ENCODE measurements at places on chromosomes 13 and 19. TPM values are rescaled to one million over a fixed set of nuclear protein-coding genes. Genes with fewer than 3 reads are reported as not detected.

Gene DACT3
- total RNA-seq: 216 TPM

Gene KLHL26
- 19.2 TPM for total RNA-seq

Gene GAPDHS
- not detected for total RNA-seq

Gene TMIGD2
- not detected for total RNA-seq

Gene KMT5C
- total RNA-seq: 12.8 TPM

- no peaks in the 10 kb centered on the region for H3K36me3 ChIP-seq
- no peaks in the 10 kb centered on the region for H3K27me3 ChIP-seq
- peak within 1 kb of the TSS; percentile 53 for H3K4me3 ChIP-seq
- peak within 1 kb of the TSS; percentile 48 for H3K27ac ChIP-seq
These were observed at the start of gene B3GNT8 for GRCh38 chr19:41426952-41427646. TSS of gene B3GNT8 (minus strand) at chr19:41427374. CDS start at chr19:41426778, 596 bp downstream.

DNA sequence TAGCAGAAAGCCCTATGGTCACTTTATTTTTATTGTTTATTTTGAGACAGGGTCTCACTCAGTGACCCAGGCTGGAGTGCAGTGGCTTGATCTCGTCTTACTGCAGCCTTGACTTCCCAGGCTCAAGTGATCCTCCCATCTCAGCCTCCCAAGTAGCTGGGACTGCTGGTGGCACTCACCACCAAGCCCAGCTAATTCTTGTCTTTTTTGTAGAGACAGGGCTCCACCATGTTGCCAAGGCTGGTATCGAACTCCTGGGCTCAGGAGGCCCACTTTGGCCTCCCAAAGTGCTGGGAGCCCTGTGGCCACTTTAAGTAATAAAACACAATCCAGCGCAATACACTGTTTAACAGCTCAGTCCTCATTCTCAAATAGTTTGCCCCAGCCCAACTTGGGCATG is 69.3 kb downstream of the NUFIP1 start:
- H3K27me3 ChIP-seq: no peaks in the 10 kb centered on the region
- DNase-seq: no peak
- H3K36me3 ChIP-seq: no peaks in the 10 kb centered on the region
- no peak overlapping the region for H3K4me3 ChIP-seq
- no peaks in the 10 kb centered on the region for H3K4me1 ChIP-seq

GRCh38 chr13:61960981-61961380 is 545.3 kb upstream of the PCDH20 start:
- H3K4me3 ChIP-seq: no peak overlapping the region
- no peaks in the 10 kb centered on the region for H3K36me3 ChIP-seq
- DNase-seq: no peak
- H3K4me1 ChIP-seq: no peaks in the 10 kb centered on the region

DNA sequence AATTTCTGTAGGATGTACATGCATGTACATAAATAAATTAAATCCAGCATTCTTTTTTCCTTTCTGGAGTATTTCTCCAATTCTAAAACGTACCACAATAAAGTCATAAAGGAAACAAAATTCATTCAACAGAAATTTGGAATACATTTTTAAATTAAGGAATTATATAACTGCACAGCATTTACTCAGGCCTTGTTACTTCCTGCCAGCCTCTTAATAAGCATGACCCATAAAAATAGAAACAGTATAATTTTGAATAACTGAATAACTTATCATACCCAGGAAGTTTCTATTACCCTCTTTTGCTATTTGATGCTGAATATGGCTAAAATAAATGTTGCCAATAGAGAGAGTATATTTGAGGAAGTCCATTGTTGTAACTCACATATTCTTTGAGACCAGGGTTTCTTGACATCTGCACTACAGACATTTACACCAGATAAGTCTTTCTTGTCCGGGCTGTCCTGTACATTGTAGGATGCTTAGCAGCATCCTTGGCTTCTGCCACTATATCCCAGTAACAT is 178.2 kb downstream of the KLF12 start:
- no peaks in the 10 kb centered on the region for H3K27me3 ChIP-seq
- no peak overlapping the region for H3K27ac ChIP-seq
- peaks cover 9% of the 10 kb centered on the region for H3K4me1 ChIP-seq
- DNase-seq: no peak
- H3K36me3 ChIP-seq: no peaks in the 10 kb centered on the region
- H3K4me3 ChIP-seq: no peak overlapping the region

- H3K4me3 ChIP-seq: peak within 1 kb of the TSS; percentile 35
- H3K4me1 ChIP-seq: no peaks in the 10 kb centered on the region
- H3K27me3 ChIP-seq: no peaks in the 10 kb centered on the region
- H3K27ac ChIP-seq: no peak within 1 kb of the TSS
These were observed at the start of gene SHC2 for GRCh38 chr19:460877-461720. TSS of gene SHC2 (minus strand) at chr19:461033. CDS start at chr19:460996, 37 bp downstream.

DNA sequence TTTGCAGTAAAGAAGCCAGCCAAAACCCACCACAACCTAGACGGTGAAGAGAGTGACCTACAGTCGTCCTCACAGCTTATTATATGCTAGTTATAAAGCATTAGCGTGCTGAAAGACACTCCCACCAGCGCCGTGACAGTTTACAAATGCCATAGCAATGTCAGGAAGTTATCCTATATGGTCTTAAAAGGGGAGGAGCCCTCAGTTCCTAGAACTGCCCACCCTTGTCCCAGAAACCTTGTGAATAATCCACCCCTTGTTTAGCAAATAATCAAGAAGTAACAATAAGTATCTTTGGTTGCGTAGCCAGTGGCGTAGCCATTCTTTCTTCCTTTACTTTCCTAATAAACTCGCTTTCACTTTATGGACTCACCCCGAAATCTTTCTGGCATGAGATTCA is 227.9 kb upstream of the ARGLU1 start:
- no peak overlapping the region for H3K27ac ChIP-seq
- no peak overlapping the region for H3K4me3 ChIP-seq
- DNase-seq: no peak
- H3K36me3 ChIP-seq: no peaks in the 10 kb centered on the region
- no peaks in the 10 kb centered on the region for H3K4me1 ChIP-seq

DNA sequence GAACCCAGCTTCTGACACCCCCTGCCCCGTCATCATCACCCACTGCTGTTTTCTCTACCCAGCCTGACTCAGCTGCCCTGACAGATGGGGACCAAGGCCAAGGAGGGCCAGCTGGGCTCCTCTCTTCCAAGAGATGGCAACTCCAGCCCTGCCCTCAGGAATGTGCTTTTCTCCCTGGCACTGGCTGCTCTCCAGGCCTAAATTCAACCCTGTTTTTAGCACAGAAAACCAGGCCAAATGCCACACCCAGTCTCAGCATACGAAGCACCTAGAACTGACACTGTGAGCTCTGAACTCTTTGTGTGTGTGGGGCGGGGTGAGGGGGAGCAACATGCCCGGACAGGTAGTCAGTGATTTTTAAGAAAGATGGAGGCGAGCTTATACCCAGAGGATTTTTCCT is 23.4 kb upstream of the IGFL1 start:
- no peak overlapping the region for H3K27ac ChIP-seq
- H3K27me3 ChIP-seq: no peaks in the 10 kb centered on the region
- peak; percentile 52 for DNase-seq
- H3K4me1 ChIP-seq: no peaks in the 10 kb centered on the region

Measured in aorta (tissue), 5 donors.